Nephron progenitor cell (in vitro differentiated cells): ENCODE measurements at places on chromosomes 1 and 21.

DNA sequence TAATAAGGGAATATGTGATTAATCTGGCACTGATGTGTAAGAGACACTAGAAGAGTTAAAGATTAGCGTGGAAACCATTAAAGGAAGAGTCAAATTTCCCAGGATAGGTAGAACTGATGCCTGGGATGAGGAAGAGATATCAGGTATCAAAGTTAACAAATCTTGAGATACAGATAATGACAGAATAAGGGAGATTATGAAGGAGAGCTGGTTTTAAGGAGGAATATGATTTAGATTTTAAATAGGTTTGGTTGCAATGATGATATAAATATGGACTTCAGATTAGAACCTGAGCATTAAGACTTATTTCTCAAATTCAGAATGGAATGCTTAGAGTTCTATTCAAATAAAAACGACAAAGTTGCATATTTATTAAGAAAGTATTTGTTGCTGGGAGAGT is 26.2 kb downstream of the MAGI3 start:
- DNase-seq = no peak

DNA sequence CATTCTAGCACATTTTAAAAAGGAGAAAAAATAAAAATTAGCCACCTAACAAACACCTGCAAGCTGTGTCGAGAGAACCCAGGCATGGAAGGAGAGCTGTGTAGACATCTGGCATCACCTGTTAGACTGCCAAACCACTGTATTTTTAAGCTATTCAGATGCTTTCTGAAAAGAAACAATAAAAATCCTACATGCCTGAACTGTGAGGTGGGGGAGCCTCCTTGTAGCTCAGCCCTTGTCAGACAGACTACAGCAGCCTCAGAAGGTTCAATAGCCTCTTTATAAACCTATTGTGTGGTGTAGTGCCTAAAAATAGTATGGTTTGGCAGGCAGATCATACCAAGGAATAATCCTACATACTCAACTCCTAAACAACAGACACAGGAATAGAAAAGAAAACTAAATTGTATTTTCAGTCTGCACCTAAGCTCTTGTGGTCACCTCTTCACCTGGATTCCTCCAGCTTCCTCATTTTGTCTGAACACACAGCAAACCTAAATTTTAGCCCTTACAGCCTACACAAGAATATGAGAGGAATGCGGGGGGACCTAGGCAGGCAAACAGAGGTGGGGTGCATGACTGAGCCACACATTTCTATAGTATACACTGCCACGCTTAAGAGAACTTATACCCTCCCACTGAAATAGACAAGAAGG is 67.0 kb downstream of the SIPA1L2 start:
- no peak for DNase-seq

- no peak for DNase-seq
Measured at GRCh38 chr1:60876952-60877351, 205.4 kb upstream of the NFIA start.

DNA sequence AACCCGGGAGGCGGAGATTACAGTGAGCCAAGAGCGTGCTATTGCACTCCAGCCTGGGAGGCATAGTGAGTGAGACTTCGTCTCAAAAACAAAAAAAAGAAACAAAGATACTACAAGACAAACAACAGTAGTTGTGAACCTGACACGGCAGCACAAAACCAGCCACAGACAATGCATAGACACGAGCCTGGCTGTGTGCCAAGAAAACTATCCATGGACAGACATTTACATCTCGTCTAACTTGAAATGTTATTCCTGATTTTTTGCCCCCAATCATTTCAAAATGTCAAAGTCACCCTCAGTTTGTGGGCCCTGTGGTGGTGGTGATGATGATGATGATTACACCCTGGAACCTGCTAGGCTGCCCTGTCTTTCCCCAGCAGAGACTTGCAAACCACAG is 6.3 kb downstream of the KLHL21 start:
- no peak for DNase-seq

DNA sequence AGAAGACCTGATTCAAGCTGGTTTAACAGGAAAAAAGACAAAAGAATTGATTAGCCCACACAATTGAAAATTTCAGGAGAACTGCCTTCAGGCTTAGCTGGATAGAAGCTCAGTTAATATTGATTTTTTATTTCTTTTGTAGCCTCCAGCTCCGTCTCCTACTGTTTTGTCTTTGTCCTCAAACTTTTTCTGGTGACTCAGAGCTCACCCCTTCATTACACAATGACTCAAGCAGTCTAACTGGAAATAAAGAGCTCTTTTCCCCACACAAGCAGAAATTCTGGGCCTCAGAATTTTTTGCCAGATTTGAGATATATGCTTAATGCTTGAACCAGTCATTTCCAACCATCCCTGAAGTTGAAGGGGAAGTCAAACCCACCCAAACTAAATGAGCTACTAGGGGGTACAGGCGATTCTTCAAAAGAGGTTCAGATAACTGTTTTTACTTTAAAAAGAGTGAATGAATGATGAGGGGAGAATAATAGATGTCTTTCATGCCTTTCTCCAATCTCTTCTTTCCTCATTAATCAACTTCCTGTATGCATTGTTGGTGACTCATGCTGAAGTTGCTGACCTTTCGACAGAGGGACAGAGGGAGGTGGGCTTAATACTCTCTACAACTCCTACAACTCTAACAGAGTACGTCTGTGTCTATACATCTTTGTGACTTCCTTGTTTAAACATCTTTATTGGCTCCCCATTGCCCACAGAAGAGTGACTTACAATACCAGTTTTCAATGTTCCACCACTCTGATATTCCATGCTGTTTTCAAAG is 6.2 kb upstream of the ACP6 start:
- DNase-seq = no peak

- no peak for DNase-seq
Measured at GRCh38 chr1:76336931-76337371, 262.4 kb downstream of the ST6GALNAC3 start.

GRCh38 chr21:44710756-44711326 is 531 bp downstream of the TSPEAR start:
- no peak for DNase-seq

DNA sequence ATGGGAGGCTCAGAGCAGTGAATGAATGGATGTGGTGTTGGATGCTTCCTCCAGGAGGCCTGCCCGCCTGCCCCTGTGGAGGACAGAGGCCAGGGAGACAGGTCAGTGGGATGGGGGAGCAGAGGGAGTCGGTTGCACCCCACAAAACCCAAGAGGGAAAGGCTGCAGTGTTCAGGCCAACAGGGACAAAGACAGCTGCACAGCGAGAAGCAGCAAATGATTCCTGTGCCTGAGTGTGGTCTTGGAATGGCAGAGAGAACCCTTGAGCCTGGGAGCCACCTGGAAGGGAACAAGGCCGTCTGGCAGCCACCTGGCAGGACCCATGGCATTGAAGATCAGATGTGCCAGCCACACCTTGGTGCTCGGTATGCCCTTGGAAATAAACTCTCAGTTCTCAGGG is 8.1 kb downstream of the TFF3 start:
- DNase-seq = no peak

GRCh38 chr1:34378968-34379856 is 202.5 kb downstream of the C1orf94 start:
- no peak for DNase-seq

DNA sequence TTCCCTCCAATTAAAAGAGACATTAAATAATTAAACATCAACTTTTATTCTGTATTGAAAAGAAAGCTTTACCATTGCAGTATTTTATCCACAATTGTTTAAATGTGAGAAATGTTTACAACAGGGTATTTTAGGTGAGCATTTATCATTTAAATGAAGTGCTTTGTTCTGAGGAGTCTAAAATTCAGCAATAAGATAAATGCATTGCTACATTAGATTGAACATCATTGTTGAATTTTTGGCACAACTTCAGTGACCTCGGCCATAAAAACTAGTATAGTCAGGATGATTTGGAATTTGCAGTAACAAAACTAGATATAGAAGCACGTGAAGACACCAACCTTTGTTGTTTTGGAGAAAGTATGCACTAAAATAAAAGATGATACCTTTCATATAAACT is 692.9 kb downstream of the USP25 start:
- DNase-seq = no peak

DNA sequence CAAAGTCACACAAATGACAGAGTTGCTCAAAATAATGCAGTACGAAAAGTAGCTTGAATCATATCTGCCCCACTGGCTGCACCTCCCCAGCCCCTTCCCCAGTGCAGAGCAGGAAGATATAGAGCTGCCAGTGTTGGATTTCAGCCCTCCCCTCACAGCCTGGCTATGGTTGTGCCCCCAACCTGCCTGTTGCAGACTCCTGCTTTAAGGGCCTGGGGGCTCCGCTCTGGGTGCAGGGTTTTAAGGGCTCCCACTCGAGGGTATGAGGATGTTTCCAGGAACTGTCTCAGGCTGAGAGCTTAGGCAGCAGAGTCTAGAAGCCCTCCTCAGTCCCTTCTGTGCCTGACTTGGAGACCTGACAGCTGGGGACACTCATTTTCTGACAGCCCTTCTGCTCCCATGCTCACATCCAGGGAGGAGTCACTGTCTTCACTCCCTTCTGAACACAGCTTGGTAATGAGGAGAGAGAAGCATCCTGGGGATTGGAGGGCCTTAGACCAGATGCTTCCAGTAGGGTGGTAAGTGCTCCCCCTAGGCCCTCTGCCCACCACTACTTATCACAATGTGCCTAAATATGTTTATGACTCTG is 4.6 kb downstream of the S100A9 start:
- DNase-seq = no peak

- DNase-seq = no peak
Measured at GRCh38 chr1:244022311-244022710, 28.8 kb upstream of the ZBTB18 start.

DNA sequence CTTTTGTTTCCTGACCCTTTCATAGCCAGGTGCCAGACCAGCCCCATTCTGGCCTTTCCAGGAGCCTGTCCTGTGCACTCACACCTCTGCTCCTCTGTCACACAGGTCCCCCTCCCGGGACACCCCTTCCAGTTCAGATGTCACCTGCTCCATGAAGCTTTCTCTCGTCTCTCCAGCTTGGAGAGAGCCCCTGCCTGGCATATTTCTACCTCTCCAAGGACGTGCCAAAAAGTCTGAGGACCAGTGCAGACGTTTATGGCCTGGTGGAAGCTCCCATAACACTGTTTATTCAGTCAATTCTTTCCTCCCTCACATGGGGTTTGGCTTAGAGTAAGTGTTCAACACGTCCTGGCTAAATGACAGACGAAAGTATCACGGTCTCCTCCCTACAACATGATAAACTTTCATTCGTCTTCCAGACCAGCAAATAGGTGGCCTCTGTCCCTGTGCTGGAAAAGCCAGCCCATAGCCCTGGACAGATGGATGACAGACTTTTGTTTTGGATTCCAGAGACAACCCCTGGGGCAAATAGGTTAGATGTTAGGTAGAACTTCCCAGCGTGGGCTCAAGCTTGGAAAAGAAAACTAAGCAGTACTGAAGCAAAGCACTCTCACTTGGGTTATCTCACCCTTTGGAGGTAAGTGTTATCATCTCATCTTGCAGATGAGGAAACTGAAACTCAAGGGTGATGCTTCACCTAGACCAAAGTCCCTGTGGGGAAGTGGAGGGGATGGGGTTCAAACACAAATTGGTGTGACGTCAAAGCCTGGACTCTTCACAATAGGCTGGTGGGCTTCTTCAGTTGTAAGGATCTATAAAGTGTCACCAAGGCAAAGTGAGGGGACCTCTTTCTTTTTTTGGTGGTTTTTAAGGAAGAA is 52.9 kb upstream of the ECE1 start:
- DNase-seq = no peak

GRCh38 chr21:33286600-33287456 is 20.7 kb downstream of the IL10RB start:
- no peak for DNase-seq

DNA sequence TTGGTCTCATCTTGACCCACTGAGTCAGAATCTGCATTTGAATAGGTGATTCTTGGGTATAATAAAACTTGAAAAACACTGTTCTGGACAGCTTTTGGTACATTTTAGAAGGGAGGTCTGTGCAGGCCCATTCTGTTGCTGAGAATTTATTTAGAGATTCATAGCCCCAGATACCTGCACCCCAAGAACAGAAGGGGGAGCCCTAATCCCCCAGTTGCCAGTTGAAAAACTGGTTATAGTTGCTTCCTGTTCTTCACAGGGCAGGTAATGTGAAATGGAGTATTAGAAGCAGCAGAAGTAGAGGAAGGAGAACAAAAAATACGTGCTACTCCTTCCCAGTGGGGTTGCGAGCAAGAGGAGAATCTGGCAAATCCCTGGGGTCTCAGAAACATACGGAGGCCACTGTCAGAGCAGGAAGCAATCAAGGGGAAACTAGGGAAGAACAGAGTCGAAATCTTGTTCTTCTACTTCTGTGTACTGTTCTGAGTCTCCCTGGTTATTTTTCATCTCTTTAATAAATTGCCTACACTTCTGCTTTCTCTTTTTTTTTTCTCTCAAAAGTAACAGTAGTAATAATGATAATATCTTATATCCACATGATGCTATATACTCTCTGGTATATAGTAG is 4.6 kb upstream of the CLCA2 start:
- DNase-seq = no peak

GRCh38 chr1:176768532-176768931 is 305.6 kb downstream of the PAPPA2 start:
- DNase-seq = no peak

- no peak for DNase-seq
Measured at GRCh38 chr1:200925831-200926230, 31.1 kb downstream of the INAVA start.

DNA sequence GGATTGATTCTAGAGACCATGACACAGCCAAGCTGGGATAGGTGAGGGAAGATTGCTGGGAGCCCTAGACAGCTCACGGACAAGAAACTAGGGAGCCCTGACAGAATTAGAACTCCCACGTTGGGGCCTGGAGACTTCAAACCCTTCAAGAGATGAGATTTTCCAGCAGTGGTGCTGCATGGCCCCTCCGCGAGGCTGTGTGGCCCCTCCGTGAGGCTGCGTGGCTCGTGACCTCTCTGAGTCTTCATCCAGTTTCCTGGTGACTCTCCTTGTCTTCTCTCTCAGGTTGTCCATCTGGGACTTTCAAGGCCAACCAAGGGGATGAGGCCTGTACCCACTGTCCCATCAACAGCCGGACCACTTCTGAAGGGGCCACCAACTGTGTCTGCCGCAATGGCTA is 109.9 kb downstream of the LACTBL1 start:
- no peak for DNase-seq

DNA sequence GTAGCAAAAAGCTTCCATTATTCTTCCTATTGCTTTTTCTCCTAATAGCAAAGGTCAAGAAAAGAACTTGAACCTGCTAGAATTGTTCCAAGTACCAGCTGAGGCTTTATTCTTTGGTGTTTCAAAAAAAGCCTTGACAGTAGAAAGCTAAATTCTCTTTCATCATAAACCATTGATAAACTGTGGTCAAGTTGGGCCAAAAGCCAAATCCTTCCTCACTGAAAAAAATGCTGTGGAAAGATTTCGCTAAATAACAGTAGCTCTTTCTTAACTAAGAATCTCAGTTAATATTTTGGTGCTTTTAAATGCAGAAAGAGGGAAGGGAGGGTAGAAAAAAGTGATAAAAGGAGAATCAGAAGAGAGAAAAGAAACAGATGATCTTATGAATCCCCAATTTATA is 14.0 kb upstream of the JAM2 start:
- DNase-seq = no peak

GRCh38 chr1:116983112-116983511 is 18.4 kb upstream of the CD101 start:
- DNase-seq = no peak
